ENCODE measurements at places on chromosomes 12 and 14.

DNA sequence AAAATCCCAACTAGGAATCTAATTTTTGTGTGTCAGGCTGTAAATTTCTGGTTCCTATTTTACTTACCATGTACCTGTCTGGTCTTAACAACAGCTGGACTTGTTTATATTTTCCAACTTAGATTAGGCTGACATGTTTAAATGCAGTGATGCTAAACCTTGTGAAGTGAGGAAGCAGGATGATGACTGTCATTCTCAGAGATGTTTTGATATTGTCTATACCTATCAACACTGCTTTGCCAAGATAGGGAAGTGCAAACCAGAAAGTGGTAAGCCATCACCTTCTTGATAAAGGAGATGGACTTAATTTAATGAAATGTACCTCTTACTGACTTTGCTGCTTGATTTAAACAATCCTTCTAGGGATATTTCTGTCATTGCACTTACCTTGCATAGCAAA is 2.1 kb downstream of the BICD1 start:
- peak; percentile 53 for DNase-seq

- no peak for DNase-seq
These were observed 33.0 kb downstream of the BTBD7 start for GRCh38 chr14:93299866-93300265.

DNA sequence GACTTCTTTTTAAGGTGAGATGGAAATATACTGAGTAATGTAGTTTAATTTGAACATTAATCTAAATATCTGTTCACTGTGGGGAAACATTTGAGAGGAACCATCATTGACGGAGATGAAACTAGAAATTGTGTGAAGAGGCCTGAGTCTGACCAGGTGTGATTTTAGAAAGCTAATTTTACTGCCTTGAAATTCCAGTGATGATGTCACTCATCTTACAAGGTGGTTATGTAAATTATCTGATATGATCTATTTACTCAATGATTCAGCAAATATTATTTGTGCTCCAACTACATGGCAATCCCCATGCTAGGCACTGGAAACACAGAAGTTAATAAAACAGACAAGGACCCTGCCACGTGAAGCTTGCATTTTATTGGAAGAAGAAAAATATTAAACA is 435.7 kb upstream of the DCN start:
- DNase-seq, result no peak

GRCh38 chr12:95204141-95204866 is 13.0 kb downstream of the FGD6 start:
- no peak for DNase-seq

DNA sequence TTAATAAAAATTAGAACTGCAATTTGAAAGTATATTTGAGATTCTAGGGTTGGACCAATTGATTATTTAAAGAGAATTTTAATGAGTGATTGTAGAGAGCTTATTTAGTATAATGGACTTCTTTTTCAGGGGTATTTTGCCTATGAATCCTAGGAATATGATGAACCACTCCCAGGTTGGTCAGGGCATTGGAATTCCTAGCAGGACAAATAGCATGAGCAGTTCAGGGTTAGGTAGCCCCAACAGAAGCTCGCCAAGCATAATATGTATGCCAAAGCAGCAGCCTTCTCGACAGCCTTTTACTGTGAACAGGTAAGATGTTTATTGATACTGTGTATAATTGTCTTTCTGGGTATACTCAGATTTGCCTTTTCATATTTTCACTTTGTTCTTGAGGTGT is 35.9 kb upstream of the KCNMB4 start:
- no peak for DNase-seq

Measured in OCI-LY7 (cell line).